ENCODE measurements at places on chromosomes 13 and 19.

DNA sequence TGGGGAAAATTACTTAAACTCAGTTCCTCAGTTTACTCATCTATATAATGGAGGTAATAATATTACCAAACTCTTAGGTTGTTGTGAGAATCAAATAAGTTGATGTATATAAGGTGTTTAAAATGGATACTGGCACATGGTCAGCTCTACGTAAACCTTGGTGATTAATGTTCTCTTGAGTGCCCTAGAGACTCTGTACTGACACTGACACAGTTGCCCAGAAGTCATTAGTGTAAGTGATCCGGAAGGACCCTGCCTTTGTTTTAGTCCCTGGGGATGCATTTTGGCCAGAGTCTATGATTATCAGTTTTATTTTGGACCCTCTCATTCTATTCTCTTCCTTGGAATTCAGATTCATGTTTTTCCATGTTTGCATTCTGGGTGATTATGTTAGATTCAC lies 31.9 kb downstream of the CHST8 start:
- DNase-seq: no peak

GRCh38 chr19:49544154-49544553 lies 16.4 kb downstream of the RCN3 start:
- no peak for DNase-seq

DNA sequence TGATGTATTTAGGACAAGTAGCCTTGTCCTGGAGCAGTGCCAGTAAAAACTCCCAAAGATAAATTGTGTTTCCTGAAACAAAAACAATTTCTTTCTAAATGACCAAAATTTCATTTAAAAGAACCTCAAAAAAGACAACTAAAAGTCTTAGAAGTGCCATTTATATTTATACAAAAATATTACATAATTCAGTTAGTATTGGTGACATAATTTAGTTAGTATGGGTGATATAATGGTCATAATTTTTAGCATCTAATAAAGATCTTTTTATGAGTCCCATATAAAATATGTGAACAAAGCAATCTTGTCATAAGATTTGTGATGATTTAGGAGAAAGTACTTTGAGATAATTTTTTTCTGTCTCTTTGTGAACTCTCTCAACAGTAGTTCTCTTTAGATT lies 76.0 kb downstream of the ELF1 start:
- DNase-seq: no peak

- DNase-seq: no peak
Measured at GRCh38 chr13:96552559-96552958, 441.7 kb downstream of the OXGR1 start.

GRCh38 chr13:79799059-79799867 lies 318.3 kb downstream of the NDFIP2 start:
- DNase-seq: no peak

Measured in NK-92 treated with Interleukin-12 subunit alpha and Interleukin-12 subunit beta, amount 100 ng/mL, for 24 hours (cell line).